ENCODE measurements at places on chromosomes 5 and 9. TPM values are rescaled to one million over a fixed set of nuclear protein-coding genes. Genes with fewer than 3 reads are reported as not detected.

NUTM2F gene
- not detected for total RNA-seq

SLC36A2 gene
- not detected for total RNA-seq

LHX2 gene
- total RNA-seq = not detected

C9orf153 gene
- total RNA-seq = 0.45 TPM

NUP155 gene
- 62.0 TPM for total RNA-seq

CAMLG gene
- 42.4 TPM for total RNA-seq

CAMK4 gene
- 2.9 TPM for total RNA-seq

TGFBI gene
- 227 TPM for total RNA-seq

DOLK gene
- 27.4 TPM for total RNA-seq

EFNA5 gene
- total RNA-seq = 2.1 TPM

PCDHA9 gene
- 0.49 TPM for total RNA-seq

PROB1 gene
- 0.99 TPM for total RNA-seq

PTGR1 gene
- total RNA-seq = 88.4 TPM

TMEFF1 gene
- total RNA-seq = 0.49 TPM

IFNA21 gene
- total RNA-seq = not detected

HAPLN1 gene
- 1.3 TPM for total RNA-seq

CPLANE1 gene
- 37.4 TPM for total RNA-seq

TICAM2 gene
- 9.1 TPM for total RNA-seq

Measured in fibroblast of the aortic adventitia (primary cell).